ENCODE measurements at places on chromosomes 12 and 14.

GRCh38 chr12:7542046-7542445, 38.5 kb upstream of the CD163 start:
- H3K36me3 ChIP-seq, result no peaks in the 10 kb centered on the region
- DNase-seq, result no peak
- H3K27me3 ChIP-seq, result no peaks in the 10 kb centered on the region
- H3K27ac ChIP-seq, result no peak overlapping the region

DNA sequence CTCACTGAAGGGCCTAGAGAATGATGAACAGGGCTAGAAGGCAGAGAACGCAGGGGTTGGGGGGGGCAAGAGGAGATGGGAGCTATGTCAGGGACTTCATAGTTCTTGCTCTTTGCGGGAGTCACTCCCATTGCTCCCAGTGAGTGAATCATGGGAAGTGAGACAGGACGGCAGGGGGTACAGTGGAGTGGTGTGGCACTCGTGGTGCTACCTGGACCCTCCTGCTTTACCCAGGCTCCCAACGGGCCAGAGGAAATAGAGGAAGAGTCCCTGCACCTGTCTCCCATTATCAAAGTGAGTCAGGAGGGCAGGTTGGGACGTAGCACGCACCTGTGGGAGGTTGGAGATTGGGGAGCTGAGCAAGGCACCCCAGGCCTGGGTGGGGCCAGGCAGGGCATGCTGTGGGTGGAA, 1.3 kb upstream of the KRT8 start:
- no peaks in the 10 kb centered on the region for H3K27me3 ChIP-seq
- DNase-seq, result no peak
- H3K4me1 ChIP-seq, result peaks cover 47% of the 10 kb centered on the region
- peak overlapping the region; percentile 99 for H3K27ac ChIP-seq
- H3K4me3 ChIP-seq, result no peak overlapping the region

GRCh38 chr14:98798099-98798498, 473.9 kb downstream of the BCL11B start:
- H3K27me3 ChIP-seq, result no peaks in the 10 kb centered on the region
- no peak overlapping the region for H3K4me3 ChIP-seq
- H3K36me3 ChIP-seq, result no peaks in the 10 kb centered on the region

GRCh38 chr14:85579942-85580341, 50.0 kb downstream of the FLRT2 start:
- no peaks in the 10 kb centered on the region for H3K36me3 ChIP-seq
- no peak for DNase-seq
- H3K27ac ChIP-seq, result no peak overlapping the region
- H3K4me1 ChIP-seq, result peaks cover 3% of the 10 kb centered on the region
- no peaks in the 10 kb centered on the region for H3K27me3 ChIP-seq

- H3K36me3 ChIP-seq, result no peaks in the 10 kb centered on the region
- peak overlapping the region; percentile 3 for H3K27ac ChIP-seq
- no peaks in the 10 kb centered on the region for H3K27me3 ChIP-seq
- peak; percentile 87 for DNase-seq
- H3K4me3 ChIP-seq, result no peak overlapping the region
- H3K4me1 ChIP-seq, result peaks cover 6% of the 10 kb centered on the region
These were observed 80.7 kb downstream of the KDM2B start for GRCh38 chr12:121499929-121500793.

DNA sequence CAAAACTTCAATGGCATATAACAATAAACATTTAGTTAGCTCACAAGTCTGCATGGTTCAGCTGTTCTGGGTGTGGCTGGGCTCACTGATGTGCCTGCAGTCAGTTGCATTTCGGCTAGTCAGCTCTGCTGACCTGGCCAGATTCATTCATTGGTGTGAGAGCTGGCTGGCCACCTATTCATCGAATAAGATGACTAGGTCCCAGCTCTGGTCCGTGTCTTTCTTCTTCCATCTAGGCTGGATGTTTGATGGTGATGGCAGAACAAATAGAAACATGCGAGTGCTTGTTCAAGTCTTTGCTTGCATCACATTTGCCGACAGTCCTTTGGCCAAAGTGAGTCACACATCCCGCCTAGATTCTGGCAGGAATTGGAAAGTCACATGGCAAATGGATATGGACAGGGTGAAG, 203.3 kb upstream of the CRY1 start:
- H3K4me3 ChIP-seq, result no peak overlapping the region
- H3K36me3 ChIP-seq, result no peaks in the 10 kb centered on the region
- H3K27me3 ChIP-seq, result no peaks in the 10 kb centered on the region

DNA sequence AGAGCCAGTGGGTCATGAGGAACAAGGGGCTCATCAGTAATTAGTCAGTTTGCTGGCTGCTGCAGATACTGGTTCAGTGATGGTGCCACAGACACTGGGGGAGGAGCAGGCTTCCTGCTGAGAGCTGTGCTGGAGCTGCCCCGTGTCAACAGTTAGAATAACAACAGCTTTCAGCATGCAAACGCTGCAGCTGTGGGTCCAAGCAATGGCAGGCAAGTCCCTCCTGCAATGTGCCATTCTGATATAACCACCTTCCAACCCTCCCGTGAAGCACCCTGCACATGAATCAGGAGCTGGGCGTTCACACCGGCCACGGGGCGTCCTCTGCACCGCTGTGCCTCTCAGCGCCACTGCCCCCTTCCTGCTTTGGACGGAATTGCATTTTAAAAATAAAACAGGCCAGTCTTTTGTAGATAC, 258.4 kb upstream of the SFSWAP start:
- DNase-seq, result no peak
- H3K4me1 ChIP-seq, result no peaks in the 10 kb centered on the region
- H3K27me3 ChIP-seq, result no peaks in the 10 kb centered on the region
- no peak overlapping the region for H3K27ac ChIP-seq
- no peaks in the 10 kb centered on the region for H3K36me3 ChIP-seq

DNA sequence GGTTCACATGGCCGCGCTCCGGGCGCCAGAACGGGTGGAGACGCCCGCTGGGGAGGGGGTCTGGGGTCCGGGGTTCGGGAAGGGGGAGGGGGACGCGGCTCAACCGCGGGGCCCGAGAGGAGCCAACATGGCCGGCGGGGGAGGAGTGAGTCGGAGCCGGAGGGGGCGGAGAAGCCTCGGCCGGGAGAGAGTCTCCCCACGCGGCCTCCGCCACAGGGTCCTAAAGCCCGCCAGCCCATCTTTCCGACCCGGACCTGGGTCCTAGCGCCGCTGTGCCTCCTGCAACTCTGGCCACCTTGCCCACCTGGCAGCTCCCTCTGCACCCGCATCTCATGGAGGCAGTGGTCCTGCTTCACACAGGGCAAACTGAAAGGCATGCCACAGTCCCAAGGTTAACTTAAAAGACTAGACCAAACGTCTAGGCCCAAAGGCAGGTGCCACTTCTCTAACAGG, at the start of gene BAZ2A:
BAZ2A (minus strand) TSS at position 147 of the 453 bp plus-strand sequence. CDS start 12,796 bp downstream, outside the sequence.
- H3K36me3 ChIP-seq, result no peaks in the 10 kb centered on the region
- no peaks in the 10 kb centered on the region for H3K27me3 ChIP-seq
- peak; percentile 90 for DNase-seq
- peaks cover 32% of the 10 kb centered on the region for H3K4me1 ChIP-seq
- H3K27ac ChIP-seq, result peak within 1 kb of the TSS; percentile 86
- H3K4me3 ChIP-seq, result peak within 1 kb of the TSS; percentile 99

GRCh38 chr14:74566174-74567141, 45.6 kb downstream of the LTBP2 start:
- peaks cover 77% of the 10 kb centered on the region for H3K4me1 ChIP-seq
- peak overlapping the region; percentile 71 for H3K27ac ChIP-seq
- H3K36me3 ChIP-seq, result no peaks in the 10 kb centered on the region
- no peaks in the 10 kb centered on the region for H3K27me3 ChIP-seq

DNA sequence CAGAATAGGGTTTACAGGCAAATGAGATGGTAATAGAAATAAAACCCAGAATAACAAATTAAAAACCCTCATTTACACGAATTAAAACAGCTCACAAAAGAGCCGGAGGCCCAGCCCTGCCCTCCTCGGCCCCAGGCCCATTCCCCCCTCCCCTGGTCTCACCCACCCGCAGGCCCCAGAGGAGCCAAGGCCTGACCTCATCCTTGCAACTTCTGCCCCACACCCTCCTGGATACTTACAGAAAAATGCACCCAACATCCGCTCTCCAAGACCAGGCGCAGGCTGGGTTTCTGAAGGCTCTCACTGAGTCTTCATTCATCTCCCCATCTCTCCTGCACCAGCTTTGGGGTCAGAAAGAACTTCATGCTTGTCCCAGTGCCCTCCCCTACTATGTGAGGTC, 16.2 kb upstream of the VSX2 start:
- H3K27me3 ChIP-seq, result no peaks in the 10 kb centered on the region
- H3K4me3 ChIP-seq, result no peak overlapping the region
- H3K36me3 ChIP-seq, result no peaks in the 10 kb centered on the region
- no peaks in the 10 kb centered on the region for H3K4me1 ChIP-seq
- no peak overlapping the region for H3K27ac ChIP-seq

DNA sequence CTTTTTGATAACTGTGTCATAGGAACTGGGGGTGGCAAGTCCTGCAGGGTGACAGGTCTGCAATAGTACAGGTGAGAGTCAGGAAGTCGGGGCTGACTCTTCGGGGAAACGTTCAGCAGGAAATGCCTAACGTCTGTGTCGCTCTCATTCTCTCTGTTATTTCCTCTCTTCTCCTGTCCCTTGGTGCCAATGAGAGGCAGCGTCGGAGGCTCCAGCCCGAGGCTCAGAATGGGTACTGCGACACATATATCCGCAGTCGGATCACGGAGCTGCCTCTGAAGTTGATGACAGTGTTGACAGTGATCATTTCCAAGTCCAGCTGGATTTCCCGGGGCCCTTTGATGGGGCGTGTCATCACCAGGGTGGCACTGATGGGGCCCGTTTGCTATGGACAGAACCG, 2.7 kb upstream of the TC2N start:
- DNase-seq, result no peak
- H3K36me3 ChIP-seq, result no peaks in the 10 kb centered on the region
- peaks cover 24% of the 10 kb centered on the region for H3K4me1 ChIP-seq
- no peak overlapping the region for H3K4me3 ChIP-seq
- H3K27me3 ChIP-seq, result no peaks in the 10 kb centered on the region

GRCh38 chr14:50529288-50530179, 2.8 kb downstream of the MAP4K5 start:
- no peaks in the 10 kb centered on the region for H3K36me3 ChIP-seq
- peaks cover 31% of the 10 kb centered on the region for H3K4me1 ChIP-seq
- H3K27ac ChIP-seq, result no peak overlapping the region
- no peak for DNase-seq

DNA sequence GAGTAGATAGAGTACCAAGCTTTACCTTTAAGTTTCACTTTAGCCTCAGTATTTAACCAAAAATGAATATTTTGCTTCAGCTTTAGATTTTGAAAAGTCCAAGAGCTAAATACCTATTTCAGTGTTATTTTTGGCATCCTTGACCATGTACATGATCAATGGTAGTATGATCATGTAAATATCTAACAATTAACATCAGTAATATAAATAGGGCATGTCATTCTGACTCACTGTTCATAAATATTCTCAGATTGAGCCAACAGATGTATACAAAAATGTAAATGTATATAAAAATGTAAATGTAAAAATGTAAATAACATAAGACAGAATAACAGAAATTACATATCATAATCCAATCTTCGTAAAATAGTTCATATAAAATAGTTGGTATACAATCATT, 15.3 kb upstream of the NOXRED1 start:
- peaks cover 53% of the 10 kb centered on the region for H3K36me3 ChIP-seq
- no peaks in the 10 kb centered on the region for H3K4me1 ChIP-seq
- H3K27me3 ChIP-seq, result no peaks in the 10 kb centered on the region
- H3K4me3 ChIP-seq, result no peak overlapping the region

DNA sequence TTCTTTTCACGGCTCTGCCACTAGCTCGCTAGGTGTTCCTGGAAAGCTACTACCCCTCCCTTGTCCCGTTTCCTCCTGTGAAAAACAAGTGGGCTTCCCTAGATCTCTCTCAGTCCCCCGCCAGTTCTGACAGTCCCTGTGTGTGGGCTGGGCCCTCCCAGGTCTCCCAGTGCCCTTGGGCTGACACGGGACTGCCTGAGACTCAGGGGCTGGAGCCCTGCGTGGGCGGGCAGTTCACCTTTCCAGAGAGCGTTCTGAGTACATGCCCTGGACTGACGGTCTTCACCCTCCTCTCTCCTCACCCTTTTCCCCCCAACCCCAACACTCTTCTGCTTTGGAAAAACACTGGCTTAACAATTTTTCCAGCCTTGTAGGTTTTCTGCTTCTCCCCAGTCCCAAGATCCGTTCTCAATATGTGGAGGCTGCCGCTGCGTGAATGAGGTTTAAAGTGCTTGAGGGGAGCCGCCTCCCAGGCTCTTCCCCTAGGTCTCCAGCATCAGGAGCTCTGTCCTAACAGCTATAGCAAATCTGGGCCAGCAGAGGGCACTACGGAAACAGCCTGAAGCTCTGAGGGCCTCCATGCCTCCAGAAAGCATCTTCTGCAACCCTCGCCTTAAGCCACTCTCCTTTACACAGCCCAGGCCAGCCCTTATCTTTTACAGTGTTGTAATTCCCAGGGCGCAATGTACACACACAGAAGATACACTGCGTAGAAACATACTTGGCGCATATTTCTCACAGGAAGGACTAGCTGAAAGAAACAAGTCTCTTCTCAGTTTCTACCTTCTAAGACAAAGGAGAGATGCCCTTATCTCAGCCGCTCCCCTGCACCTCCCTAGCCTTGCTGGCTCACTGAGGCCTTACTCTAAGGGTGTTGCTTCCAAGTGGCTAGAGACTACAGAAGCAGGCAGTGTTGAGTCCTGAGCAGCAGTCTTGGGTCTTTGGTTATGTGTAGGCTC, 10.4 kb upstream of the DCD start:
- peak; percentile 37 for DNase-seq
- H3K27me3 ChIP-seq, result no peaks in the 10 kb centered on the region
- H3K27ac ChIP-seq, result no peak overlapping the region

- no peaks in the 10 kb centered on the region for H3K4me1 ChIP-seq
- no peaks in the 10 kb centered on the region for H3K27me3 ChIP-seq
- H3K36me3 ChIP-seq, result peaks cover 18% of the 10 kb centered on the region
- no peak for DNase-seq
- H3K4me3 ChIP-seq, result no peak overlapping the region
These were observed 87.8 kb upstream of the ZFP36L1 start for GRCh38 chr14:68880581-68881105.

DNA sequence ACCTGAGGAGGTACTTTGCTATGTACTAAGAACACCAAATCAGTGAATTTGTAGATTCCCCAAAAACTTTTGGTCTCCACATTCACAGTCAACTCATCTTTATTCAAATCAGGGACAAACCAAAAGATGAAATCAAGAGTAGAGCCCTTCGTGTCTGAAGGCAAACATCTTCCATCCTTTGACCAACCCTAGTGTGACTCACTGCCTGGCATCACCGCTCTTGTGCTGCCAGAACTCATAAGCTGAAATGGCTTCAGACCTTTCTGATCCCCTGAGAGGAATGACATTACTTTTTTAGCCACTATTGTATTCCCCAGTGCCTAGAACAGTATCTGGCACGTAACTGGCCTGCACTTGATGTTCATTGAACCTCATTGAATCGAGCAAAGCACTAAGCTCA, 50.1 kb downstream of the GOLGA5 start:
- no peak for DNase-seq
- H3K27ac ChIP-seq, result no peak overlapping the region
- no peak overlapping the region for H3K4me3 ChIP-seq
- H3K27me3 ChIP-seq, result no peaks in the 10 kb centered on the region
